ENCODE measurements at places on chromosomes 5 and 9.
A peak's percentile ranks its signal among the peaks of the same experiment; 100 is the strongest.

DNA sequence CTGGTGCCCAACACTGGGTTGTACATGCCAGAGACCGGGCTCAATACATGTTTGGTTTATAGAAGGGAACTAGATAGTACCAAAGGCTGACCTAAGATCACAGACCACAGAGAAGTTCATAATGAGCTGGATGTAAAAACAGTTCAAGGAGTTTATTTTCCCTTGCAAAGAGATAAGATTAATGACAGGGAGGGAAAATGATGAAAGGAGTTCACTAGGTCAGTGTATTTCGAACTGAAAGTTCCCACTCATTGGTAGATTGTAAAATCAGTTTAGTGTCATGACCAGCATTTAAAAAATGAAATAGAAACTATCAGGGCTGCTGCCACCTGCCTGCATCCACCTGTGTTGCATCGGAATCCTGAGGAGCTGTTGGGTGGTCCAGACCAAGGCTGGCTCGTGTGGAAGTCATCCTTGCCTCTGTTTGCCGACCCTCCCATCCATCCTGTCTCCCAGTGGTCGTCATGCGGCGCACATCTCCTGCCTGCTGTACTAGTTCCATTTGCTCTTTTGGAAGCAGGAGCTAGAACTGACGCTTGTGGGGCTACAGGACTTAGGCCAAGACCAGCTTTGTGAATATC is 21.1 kb downstream of the TBC1D2 start:
- DNase-seq = no peak

DNA sequence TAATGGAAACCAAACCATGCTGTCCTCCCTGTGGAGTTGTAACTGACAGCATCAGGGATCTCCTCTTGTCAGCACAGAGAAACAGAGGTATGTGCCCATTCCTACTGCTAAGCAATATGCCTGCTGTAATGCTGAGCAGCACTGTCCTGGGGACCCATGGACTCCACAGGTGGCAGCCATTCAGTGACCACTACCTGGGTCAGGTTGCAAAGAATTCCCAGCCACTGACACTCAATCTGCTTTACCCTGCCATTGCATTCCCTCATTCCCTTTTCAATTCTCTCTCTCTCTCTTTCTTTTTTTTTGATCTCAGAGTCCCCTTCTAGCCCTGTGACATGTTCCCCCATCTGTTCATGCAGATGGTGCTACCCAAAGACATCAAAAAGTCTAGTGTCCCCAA is 104.1 kb downstream of the GABRB2 start:
- no peak for DNase-seq

- DNase-seq = no peak
These were observed 35.0 kb downstream of the TMOD1 start for GRCh38 chr9:97536480-97536879.

GRCh38 chr5:41542183-41542582 is 31.8 kb upstream of the PLCXD3 start:
- no peak for DNase-seq

DNA sequence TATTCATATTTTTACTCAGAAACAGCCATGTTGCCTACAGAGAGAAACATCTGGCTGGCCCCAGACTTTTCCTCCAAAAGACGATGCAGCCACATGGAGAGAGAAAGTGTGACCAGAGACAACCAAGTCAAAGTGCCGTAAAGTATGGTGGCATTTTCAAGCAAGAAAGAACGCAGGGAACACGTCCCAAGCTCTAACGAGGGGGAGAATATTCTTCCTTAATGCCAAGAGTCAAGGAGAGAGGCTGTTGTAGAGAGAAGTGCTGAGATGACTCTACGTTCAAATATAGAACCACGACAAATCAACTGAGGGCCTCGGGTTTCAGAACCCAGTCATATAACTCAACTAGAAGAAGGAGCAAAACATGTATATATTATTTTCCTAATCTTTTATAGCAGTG is 55.9 kb downstream of the FNBP1 start:
- no peak for DNase-seq

DNA sequence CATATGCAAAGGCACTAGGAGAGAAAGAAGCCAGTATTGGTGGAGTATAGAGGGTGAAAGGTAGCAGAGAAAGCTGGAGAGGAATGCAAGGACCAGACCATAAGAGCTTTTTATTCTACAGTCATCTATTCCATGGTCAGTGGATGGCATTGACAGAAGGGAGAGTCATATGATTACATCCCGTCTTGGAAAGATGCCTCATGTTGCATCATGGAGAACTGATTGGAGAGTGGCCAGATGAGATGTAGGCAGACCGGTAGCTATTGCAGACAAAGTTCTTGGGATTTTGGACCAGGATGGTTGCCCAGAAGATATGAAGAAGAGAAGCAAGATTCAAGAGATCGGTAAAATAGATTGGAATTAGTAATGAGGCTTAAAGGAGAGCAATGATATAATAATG is 260.7 kb downstream of the CHSY3 start:
- DNase-seq = peak; percentile 15

- DNase-seq = no peak
These were observed 56.7 kb upstream of the ECM2 start for GRCh38 chr9:92592537-92592936.

- no peak for DNase-seq
These were observed 83.2 kb upstream of the MAP3K1 start for GRCh38 chr5:56732121-56732520.

GRCh38 chr9:29039258-29039657 is 1466.0 kb upstream of the C9orf72 start:
- no peak for DNase-seq

DNA sequence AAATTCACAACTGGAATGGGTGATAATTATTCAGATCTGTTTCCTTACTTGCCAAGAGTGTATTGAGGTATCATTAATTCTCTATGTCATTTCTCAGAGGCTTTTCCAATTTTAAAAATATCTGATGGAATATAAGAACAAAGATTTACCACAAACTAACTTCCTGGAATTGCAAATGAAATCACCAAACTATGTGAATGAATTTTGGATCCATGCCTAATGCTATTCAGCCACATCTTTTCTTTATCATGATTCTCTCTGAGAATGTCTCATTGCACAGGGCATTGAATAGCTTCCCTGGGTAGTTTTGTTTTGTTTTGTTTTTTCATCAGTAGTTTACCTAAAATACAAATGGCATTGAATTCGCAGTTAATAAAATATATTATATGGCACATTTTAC is 146.9 kb upstream of the FBN2 start:
- DNase-seq = no peak

GRCh38 chr5:145479271-145479670 is 355.9 kb downstream of the PRELID2 start:
- no peak for DNase-seq

DNA sequence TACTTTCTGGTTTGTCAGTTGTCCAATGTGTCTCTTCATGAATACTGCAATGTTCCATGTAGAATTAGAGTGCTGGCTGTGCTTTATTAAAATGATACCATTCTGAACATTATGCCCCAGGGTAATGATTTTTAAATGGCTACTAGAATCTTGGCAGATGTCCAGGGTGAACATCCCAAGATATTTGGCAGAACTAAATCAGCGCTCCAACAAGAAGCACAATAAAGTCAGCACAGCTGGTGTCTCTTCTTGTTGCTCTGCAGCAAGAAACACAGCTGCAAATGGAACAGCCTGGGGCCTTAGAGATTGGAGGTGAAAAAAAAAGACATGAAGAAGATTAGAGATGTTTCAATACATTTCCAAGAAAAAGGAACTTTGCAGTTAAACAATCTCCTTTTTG is 248.3 kb downstream of the CDH18 start:
- DNase-seq = no peak

- DNase-seq = no peak
These were observed 1.1 kb downstream of the GRM6 start for GRCh38 chr5:178993955-178994579.

DNA sequence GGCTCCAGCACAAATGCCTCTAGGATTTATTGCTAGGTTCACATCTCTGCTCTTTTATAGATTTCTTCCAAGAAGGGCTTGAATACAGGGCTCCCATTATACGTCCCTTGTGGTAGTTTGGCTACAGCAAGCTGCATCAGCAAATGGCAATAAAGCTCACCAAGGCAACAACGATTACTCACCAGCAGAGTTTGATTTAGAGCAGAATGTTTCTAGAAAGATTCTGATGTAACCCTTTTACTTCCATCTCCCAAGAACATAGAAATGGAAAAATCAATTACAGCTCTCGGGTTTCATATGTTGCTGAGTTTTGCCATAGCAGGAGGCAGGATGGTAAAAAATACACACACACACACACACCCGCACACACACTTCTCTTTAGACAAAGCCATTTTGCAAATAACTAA is 124.2 kb upstream of the TNPO1 start:
- no peak for DNase-seq

DNA sequence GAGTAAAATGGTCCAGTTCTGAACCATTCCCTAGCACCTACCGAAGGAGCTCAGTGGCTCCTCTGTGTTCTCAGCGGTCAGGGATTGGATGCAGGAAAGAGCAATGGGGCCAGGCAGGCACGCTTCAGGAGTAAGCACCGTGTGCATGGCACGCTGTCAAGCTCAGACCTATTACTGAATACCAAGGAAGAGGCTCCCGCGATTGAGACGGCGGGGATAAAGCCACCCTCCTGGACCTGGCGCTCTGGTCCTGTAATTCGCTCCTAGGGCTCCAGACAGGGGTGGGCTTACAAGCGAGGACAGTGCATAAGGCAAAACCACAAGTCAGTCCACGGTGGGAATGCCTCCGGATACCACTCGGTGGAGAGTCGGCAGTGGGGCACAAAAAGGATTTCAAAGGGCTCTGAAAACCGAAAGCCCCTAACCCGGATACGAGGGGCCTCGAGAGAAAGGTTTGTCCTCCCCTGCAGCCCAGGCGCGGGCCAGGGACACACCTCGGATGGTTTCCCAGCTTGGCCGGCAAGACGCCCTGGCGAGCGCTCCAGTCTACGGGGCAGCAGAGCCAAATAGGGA is 988 bp downstream of the OXCT1 start:
- no peak for DNase-seq

- DNase-seq = no peak
These were observed 236.7 kb downstream of the CDH18 start for GRCh38 chr5:19751326-19751725.

DNA sequence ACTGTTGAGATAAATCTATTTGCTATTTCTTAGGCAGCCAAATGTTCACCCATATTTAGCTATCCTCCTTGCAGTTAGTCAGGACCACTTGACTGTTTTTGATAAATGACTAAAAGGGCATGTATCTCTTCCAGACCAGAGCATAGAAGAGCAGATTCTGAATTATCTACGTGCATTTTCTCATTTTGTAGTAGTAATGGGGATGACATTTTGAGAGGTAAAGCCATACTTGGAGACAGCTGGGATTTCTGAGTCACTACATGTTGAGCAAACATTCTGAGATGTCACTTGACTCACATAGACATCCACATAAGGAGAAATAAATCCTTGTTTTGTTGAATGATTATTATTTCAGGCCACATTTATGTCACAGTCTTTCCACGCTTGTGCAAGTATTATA is 297.6 kb downstream of the CDH10 start:
- DNase-seq = no peak

GRCh38 chr9:81266086-81266485 is 423.3 kb downstream of the TLE1 start:
- DNase-seq = no peak
